ENCODE measurements at places on chromosomes 13 and 19. TPM values are rescaled to one million over a fixed set of nuclear protein-coding genes. Genes with fewer than 3 reads are reported as not detected.

Gene ZGLP1
- total RNA-seq = not detected

Gene PSG2
- total RNA-seq = 0.28 TPM

Gene TMEM259
- total RNA-seq = 26.4 TPM

DNA sequence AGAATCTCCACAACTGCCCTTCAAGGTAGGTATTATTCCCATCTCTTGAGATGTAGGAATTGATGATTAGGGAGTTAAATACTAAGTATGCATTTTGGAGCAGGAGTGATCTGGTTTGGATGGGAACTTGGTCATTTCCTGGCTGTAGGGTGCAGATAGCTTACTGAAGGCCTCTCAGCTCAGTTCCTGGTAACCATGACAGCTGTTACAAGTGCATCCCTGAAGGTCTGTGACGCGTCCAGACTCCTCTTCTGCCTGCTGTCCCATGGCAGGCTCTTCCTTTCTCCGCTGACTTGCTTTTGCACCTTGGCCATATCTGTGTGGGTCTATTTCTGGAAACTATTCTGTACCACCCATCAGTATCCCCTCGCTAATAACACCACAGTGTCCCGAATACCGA is 387.8 kb downstream of the ZNF536 start:
- no peak for DNase-seq
- H3K27me3 ChIP-seq = no peaks in the 10 kb centered on the region
- no peaks in the 10 kb centered on the region for H3K4me1 ChIP-seq
- no peak overlapping the region for H3K27ac ChIP-seq
- H3K4me3 ChIP-seq = no peak overlapping the region

DNA sequence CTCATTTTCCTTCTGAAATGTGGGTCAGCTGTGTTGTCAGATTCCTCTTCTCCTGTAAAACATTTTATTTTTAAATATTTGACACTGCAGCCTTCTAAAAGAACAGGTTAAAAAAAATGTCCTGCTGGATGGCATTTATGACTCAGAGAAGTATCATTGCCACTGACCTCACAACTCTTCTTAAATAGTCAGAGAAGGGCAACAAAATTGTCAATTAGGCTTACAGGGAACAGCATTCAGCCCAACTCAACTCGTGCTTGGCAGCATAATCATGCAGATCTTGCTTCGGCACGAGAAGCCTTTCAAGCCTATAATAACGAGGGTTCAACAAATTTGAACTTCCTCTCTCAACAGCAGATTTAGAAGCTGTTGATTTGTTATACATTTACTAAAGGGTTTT is 296.7 kb upstream of the DACH1 start:
- H3K4me1 ChIP-seq = no peaks in the 10 kb centered on the region
- H3K4me3 ChIP-seq = no peak overlapping the region
- no peaks in the 10 kb centered on the region for H3K27me3 ChIP-seq
- no peak for DNase-seq

Measured in IMR-90 (cell line).